ENCODE measurements at places on chromosomes 7 and 10. TPM values are rescaled to one million over a fixed set of nuclear protein-coding genes. Genes with fewer than 3 reads are reported as not detected.

The AGR2 gene
- total RNA-seq: not detected

The RHBDD2 gene
- total RNA-seq: 48.9 TPM

The ZCWPW1 gene
- total RNA-seq: 1.9 TPM

The OR2A1 gene
- not detected for total RNA-seq

The H2BK1 gene
- 1.1 TPM for total RNA-seq

The ADCYAP1R1 gene
- total RNA-seq: not detected

The FBXL13 gene
- not detected for total RNA-seq
